ENCODE measurements at places on chromosomes 16 and 17. TPM values are rescaled to one million over a fixed set of nuclear protein-coding genes. Genes with fewer than 3 reads are reported as not detected.

The C16orf86 gene
- not detected for total RNA-seq

The RASD1 gene
- total RNA-seq = 5.9 TPM

DNA sequence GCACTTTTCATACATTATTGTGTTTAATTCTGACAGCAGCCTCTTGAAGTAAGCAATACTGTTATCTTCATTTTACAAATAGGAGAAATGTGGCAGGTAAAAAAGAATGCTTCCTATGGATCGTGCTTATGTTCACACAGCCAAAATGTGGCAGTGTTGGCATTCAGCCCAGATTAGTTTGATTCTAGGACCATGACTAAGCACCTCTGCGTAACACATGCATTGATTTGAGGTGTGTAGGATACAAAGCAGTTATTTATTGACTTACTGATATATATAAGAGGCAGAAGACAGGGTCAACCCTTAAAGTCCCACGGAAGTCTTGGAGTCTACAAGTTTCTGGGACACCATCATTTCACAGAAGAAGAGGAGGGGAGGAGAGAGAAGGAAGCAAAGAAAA is 1144.4 kb upstream of the GOT2 start:
- DNase-seq = no peak

DNA sequence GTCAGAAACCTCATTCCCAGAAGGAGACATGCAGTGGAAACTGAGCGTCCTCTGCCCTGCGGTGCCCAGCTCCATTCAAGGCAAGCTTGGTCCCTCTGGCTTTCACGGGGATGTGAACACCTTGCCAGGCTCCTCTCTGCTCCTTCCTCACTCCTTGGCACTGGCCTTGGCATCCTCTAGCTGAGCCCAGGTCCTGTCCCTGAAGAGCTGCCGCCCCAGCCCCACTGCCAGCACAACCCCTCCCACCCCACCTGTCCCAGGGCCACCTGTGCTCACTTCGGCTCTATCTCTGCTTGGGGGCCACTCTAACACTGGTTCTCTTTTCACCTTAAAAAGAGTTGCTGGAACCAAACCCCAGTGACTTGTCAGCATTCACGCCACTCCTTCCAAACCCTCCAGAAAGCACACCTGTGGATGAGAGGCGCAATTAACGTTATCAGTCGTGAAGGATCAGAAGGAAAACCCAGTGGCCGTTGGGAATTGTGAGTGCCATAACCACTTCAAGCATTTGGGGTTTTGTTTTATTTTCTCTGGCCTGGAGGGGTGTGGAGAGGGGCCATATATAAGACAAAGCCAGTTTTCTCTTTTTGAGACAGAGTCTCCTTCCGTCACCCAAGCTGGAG is 103.7 kb downstream of the AXIN2 start:
- no peak for DNase-seq

DNA sequence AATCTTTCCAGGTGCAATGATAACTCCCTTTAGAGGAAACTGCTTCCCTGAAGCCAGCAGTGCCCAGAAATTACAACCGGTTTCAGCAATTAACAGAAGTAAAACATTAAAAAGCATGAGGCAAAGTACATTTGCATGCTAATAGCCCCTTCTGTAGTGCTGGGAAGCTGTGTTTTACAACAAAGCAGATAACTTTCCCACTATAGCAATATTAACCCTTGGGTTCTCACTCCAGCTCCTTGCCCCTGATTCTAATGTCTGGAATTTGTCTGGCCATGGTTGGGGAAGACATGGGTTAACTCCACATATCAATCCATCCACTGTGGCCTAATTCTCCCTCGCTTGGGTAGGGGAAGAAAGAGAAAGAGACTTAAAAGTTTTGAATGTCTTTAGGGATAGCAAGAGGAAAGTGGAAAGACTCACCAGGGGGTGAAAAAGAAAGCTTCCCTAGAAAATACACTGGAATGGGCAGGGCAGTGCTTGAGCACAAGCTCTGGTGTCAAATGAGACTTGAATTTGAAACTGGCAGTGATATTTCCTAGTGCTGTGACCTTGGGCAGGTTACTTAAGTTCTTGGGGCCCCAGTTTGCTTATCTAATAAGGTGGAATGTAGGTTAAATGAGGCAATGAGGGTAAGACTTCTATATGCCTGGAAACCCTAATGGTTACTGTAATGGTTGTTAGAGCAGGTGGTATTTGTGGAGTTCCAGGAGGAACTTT is 102.0 kb downstream of the SOX9 start:
- no peak for DNase-seq

GRCh38 chr17:45852535-45853297 is 8.0 kb downstream of the SPPL2C start:
- DNase-seq = peak; percentile 45

GRCh38 chr17:60641126-60641525 is 36.5 kb upstream of the BCAS3 start:
- no peak for DNase-seq

All from uterus (tissue), 4 donors.